ENCODE measurements at places on chromosomes 1 and 21.

DNA sequence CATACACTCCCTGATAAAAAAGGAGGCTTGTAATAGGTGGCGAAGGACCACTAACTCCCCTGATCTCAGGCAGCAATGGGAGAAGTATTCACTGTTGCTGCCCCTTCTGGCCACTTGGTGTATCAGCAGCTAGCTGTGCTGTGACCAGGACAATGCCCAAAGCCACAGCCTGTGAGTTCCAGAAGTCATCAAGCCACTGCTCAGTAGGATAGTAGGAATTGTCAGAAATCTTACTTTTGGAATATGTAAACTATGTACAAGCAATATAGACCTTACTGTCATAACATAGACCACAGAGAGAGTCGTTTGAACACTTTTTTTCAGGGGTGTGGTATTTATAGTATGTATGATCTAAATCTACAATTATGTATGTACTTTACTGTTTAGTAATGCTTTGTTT, 248.3 kb upstream of the CAMK1G start:
- peak; percentile 16 for DNase-seq

- DNase-seq, result no peak
These were observed 17.0 kb downstream of the PAPPA2 start for GRCh38 chr1:176479971-176480370.

DNA sequence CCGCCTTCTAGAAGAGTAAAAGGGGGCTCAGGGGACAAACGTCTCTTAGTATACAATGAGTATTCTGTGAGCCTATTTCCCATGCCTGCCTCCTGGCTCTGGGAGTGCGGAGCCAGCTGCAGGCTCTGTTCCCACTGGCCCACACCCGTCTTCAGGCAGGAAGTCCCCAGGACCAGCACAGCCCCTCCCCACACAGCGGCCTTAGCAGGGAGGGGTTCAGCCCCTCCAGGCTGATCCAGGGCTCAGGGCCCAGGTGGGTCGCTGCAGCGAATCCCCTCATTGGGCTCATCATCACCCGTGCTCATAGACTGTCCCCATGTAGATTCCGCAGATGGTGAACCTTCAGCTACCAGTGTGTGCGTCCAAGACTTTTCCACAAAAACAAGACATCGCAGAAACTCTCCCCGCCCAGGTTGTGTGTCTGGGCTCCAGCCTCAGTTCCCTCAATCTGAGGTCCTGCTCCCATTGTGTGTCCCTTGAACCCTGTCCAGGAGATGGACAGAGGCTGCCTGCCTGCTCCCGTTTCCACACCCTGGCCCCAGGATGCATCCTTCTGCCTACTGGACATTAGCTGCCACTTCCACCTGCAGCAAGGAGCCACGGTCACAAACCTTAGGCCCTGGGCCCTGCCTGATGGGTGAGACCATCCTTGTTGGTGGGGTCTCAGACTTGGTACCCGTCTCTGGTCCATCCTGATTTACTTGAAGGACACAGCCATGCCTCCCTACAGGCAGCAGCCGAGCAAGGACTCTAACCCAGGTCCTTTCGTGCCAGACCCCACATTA, 39.4 kb downstream of the NENF start:
- DNase-seq, result no peak

- no peak for DNase-seq
These were observed 57.4 kb upstream of the CITED4 start for GRCh38 chr1:40919475-40920011.

- no peak for DNase-seq
These were observed 8.3 kb upstream of the CSF1 start for GRCh38 chr1:109902204-109902985.

DNA sequence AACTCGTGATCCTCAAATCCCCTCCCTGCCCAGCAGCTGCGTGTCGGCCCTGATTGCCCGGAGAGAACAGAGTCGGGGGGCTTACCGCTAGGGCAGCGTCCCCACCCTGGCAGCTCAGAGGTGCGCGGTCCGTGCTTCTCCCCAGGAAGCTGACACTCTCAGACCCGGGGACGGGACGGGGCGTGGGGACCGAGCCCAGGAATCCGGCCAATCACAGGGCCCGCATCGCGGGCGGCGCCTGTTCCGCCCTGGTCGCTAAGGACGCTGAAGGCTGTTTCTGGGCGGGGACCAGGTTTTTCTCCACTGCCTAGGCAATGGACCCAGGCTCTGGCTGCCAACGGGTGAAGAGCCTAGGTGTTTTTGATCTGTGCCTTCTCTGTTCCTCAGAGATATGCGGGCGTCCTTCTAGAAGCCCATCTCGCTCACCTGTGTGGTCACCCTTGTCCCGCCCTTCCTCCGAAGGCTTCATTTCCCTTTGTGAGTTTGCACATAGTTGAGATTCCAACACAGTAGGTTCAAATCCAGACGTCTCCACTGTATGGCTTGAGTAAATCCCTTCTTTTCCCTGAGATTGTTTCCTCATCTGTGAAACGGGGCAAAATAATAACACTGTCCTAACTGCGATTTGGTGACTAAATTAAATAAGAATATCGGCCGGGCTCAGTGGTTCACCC, at the start of gene C1orf87:
C1orf87 (minus strand) TSS at position 166 of the 674 bp plus-strand sequence. CDS start 1,127 bp downstream, outside the sequence.
- DNase-seq, result no peak

DNA sequence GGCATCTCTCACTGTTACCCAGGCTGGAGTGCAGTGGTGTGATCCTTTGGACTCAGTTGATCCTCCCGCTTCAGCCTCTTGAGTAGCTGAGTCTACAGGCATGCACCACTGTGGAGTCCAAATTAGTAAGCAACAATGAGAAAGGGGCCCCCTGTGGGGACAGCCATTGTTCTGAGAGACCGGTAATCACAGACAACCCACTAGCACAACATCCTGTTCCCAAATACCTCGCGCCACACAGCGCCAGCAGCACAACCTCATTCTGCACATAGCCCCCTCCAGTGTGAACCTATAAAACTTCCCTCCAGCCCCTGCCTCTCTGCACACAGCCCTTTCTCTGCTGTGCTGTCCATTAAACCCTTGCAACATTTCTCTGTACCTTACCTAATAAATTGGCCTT, 226.4 kb downstream of the DYRK1A start:
- no peak for DNase-seq

DNA sequence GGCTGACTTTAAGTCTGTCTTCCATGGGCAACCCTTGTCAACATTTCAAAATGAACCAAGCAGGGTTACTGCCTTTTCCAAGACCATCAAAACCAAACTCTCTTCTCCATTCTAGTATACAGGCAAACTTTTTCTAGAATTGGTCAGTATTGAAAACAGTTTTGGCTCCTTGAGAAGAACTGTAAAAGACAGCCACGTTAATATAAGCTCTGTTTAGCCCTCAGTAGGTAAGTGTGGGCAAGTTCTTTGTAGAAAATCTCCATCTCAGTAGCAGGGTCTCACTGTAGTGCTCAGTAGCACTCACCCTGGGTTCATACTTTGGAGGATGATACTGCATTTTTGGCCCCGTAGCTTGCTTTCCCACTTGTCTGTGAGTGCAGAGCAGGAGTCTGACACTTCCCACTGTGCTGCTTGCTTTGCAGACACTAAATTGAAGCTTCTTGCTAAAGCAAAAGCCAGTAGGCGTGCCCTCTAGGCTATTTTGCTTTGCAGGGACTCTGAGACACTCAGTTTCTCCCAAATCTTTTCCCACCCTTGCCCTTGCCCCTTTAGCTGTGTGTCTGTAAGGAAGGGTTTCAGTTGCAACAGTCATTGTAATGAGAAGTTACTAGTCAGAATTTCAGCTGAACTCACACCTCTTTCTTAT, 34.3 kb upstream of the CACYBP start:
- DNase-seq, result no peak

GRCh38 chr21:14949603-14950002, 115.2 kb downstream of the NRIP1 start:
- DNase-seq, result no peak

DNA sequence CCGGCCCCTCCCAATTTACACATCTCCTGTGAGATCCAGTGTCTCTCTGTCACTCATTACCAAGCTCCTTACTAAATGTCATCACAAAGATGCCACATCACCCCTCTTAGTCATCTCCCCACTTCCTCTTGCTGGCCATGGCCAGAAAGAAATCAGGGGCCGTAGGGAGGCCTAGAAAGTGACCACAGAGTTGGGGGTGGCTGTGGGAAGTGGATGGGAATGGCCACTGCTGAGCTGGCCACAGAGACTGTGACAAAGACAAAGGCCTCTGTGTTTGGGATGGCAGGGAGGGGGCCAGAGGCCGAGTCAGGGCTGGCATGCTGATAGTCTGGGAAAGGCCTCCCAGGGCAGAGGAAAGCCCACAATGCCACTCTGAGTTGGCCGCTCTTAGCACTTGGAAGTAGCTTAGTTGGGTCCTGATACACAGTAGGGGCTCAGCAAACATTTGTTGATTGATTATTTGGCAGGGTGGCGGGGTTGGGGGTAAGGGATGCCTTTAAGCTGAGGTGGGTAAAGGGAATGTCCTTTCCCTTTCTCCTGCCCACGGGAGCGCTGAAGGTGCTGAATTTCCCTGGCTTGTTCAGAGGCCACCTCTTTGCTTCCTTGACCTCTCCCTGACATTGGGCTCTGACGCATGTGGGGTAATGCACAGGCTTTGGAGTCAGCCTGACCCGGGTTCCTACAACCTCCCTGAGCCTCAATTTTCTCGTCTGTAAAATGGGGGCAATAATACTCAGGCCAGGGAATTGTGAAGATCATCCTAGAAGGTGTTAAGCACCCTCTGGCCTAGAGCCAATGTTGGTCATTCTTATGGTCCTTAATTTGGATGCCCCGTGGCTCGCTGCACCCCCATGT, 13.2 kb downstream of the NAV1 start:
- no peak for DNase-seq

GRCh38 chr1:189216886-189217285, 1260.8 kb downstream of the BRINP3 start:
- DNase-seq, result no peak

DNA sequence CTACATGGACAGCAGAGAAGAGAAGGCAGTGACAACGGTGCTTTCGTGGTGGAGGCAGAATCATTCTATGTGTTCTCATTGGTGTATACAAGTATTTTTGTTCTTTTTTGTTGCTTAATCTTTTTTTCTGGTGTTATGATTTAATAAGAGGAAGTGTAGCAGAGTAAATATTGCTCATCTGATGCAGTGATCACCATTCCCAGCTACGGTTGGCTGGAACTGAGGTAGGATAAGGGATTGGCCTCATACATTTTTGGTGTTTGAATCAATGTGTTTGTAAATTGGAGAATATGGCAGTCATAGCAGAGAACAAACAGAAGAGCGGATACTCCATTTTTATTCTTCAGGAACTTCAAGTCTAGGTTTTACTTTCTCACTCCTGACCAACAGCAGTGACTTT, 76.6 kb downstream of the UBE2U start:
- DNase-seq, result no peak

GRCh38 chr1:55512466-55512865, 297.3 kb upstream of the USP24 start:
- DNase-seq, result no peak

DNA sequence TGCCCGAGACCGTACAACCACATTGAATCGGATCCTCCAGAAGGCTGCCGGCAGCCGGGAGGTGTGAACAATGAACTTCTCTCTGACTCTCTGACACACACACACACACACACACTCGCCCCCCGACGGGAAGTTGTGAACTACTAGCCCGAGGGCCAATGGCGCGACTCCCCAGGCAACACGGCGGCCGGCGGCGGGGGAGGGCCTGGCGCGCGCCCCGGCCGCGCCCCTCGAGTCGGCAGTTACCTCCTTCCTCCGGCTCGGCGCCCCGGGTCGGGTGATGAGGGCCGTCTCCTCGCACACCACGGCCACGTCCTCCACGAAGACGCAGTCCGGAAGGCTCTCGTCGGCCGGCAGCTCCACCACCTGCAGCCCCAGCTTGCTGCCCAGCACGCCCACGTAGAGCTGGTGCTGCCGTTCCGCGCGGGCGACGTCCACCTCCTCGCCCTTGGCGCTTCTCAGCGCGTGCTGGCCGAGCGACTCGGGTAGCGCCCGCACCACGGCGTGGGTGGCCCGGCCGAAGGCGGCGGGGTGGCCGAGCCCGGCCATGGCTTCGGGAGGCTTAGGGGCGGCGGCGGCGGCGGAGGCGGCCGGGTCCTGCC, 361 bp downstream of the DDAH1 start:
- no peak for DNase-seq

DNA sequence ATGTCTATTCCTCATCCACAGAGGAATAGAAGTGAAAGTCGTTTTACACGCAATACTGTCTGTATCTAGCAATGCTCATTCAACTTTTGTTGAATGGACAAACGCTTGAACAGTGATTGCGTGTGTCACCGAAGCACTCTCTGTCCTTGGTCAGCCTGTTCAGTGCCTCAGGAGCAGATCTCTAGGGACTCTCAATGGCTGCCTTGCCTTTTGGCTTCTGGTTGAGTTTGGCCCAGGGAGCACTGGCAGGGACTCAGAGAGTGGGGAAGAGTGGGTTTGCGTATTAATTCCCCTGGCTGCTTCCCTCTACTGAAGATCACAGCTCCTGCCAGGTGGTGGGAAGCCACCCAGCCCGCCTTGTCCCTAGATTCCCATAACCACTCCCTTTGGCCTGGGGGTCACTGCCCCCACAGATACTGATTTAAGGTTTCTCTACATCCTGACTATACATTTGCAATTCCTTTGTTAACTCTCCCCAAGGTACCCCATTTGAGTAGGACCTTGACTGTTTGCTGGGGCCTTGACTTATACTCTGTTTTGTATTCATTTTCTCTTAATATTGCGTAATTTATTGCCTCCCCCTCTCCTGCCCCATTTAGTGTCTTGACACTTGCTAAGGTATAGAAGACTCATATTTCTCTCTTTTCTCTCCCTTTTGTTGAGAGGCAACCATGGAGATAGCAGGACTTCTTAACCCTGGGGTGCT, 61.7 kb upstream of the USP24 start:
- DNase-seq, result no peak

- no peak for DNase-seq
These were observed 12.1 kb downstream of the ZZZ3 start for GRCh38 chr1:77670330-77670729.

DNA sequence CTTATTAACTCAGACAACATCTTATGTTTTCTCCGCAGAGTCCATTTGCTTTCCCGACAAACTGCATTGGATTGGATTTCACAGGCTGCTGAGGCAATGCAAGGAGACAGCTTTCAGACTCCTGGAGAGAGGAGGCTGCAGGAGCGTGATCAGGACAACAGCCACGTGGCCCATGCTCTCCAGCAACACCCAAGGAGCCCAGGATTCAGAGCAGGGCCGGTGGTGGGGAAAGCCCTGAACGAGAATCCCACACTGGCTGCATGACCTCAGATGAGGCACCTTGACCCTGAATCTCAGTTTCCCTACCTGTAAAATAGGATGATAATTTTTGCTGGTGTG, 78.3 kb upstream of the NFASC start:
- no peak for DNase-seq

- no peak for DNase-seq
These were observed 28.0 kb downstream of the NUAK2 start for GRCh38 chr1:205293350-205294074.

- no peak for DNase-seq
These were observed 27.1 kb upstream of the POU3F1 start for GRCh38 chr1:38073534-38074301.

GRCh38 chr1:151710187-151710840, 6.3 kb downstream of the CELF3 start:
- no peak for DNase-seq

GRCh38 chr1:75203415-75204277, 69.5 kb downstream of the LHX8 start:
- no peak for DNase-seq

GRCh38 chr1:55192093-55192492, 23.1 kb downstream of the USP24 start:
- no peak for DNase-seq

GRCh38 chr1:111585447-111586086, 34.0 kb upstream of the RAP1A start:
- no peak for DNase-seq

Measured in stimulated activated CD4-positive, alpha-beta T cell treated with anti-CD3 and anti-CD28 coated beads, Interleukin-12 subunit alpha, Interleukin-12 subunit beta, amount 100 ng/mL, for 24 hours (primary cell).